ENCODE measurements at places on chromosomes 4 and X.

DNA sequence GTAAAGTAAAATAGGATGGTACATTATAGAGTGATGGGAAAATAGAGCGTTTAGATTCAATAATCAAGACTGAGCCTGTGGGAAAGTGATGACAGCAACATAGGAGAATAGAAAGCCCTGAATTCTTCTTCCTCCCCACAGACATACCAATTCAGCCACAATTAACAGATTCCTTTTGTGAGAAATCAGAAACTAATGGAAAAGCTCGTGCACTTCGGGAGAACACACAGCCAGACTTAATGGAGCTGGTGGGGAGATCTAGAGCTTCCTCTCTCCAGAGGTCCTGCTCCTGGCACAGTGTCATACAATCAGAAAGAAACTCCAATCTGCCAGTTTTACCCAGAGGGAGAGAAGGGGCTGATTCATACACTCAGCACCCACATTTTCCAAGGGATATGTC is 676.3 kb upstream of the BOD1L1 start:
- DNase-seq, result no peak

- no peak for DNase-seq
These were observed 547.0 kb downstream of the STIM2 start for GRCh38 chr4:27407616-27408015.

DNA sequence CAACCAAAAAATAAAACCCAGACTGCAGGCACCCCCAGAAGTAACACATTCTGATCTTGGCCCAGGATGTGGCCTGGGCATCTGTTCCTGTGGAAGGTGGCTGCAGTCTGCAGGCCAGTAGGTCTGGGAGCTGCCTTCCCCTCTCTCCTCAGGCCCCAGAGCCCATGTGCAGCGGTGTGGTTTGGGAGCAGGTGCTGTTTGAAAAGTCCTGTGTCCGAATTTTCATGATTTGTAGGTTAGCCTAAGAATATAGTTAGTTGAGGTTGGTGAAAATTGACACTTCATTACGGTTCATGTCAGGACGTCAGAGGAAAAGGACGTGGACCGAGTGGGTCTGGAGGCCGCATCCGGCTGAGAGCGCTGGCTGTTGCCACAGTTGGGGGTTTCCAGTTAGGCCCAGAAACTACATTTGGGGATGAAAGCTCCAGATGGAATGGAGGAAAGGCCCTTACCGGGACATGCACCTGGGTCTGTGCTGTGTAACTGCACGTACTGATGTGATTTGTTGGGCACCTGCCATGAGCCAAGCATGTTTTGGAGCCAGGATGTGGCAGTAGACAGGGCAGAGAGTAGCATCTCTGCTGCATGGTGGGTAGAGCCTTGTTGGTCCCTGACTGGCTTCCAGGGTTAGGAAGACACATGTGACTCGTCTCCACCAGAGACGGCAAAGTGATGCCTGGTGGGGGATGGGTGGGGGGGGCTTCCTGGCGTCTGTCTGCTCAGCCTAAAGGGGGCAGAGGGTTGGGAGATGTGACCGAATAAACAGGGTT is 21.7 kb upstream of the HGFAC start:
- no peak for DNase-seq

DNA sequence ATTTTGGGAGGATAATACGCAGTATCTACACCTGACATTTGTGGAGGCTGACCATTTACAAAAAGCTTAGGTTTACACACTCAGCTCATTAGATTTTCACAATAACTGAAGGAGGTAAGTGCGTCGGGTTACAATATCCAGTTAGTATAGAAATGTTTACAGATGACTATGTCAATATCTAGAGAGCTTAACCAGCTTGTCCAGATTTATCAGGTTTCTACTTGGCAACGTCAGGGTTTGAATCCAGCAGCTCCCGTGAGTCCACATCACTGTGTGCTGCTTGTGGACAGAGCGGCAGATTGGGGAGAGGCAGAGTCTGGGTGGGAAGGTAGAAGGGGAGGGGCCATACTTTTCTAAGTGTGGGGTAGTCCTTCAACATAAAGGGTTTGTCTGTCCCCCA is 28.3 kb downstream of the ARHGAP10 start:
- no peak for DNase-seq

DNA sequence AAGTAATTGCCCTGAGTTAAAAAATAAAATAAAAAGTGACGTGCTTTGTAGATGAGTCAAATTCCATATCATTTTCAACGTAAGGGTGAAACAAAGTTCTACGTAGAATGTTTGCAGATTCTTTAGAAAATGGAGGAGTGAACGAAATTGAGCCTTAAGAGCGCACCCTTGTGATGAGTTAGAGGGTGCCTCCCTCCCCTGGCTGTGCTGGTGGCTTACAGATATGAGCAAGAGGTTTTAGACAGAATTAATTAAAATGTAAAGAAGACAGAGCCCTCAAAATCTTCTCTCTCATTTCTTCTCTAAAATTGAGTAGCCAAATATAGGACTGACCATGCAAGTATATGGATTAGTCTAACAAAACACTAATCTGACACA is 30.2 kb upstream of the LGI2 start:
- DNase-seq, result no peak

GRCh38 chr4:184448821-184449220 is 25.5 kb downstream of the IRF2 start:
- no peak for DNase-seq

- DNase-seq, result no peak
These were observed 222.3 kb downstream of the CPE start for GRCh38 chr4:165600959-165601683.

GRCh38 chrX:113470166-113470565 is 629.5 kb upstream of the AMOT start:
- DNase-seq, result no peak

GRCh38 chr4:145178740-145179280 is 1.6 kb downstream of the OTUD4 start:
- no peak for DNase-seq

- DNase-seq, result no peak
These were observed 74.5 kb downstream of the UCHL1 start for GRCh38 chr4:41331224-41331623.

DNA sequence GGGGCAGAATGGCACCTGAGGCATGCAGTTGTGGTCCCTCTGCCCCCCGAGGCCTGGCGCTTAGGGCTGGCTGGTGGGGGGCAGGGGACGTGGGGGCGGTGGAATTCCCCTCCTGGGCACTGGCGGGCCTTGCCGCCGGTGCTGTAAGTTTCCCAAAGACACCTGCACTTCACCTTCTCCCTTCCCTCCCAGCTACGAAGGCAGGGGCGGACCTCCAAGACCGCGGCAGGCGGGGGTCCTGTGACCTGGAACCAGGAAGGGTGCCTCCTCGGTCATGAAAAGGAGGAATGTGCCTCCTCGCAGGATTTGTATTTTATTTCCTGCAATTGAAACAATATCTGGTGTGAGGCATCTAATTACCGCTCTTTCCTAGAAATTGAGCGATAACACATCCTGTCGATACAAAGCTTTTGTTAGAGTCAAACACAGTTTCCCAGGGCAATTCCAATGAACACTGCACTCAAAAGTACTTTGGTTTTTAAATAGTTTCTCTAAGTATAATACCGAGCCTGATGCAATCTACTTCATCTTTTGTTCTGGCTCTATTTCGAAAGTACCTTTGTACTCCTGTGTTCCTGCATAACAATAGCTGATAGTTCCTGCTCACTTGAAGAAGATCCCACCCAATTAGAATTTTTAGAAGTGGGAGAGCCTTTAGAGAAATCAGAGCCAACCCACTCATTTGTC is 12.3 kb upstream of the ADRA2C start:
- no peak for DNase-seq
